Activated CD4-positive, alpha-beta T cell treated with anti-CD3 and anti-CD28 coated beads, Interleukin-2, amount 50 U/mL, for 48 hours (primary cell): ENCODE measurements at places on chromosomes 2 and 18.
A peak's percentile ranks its signal among the peaks of the same experiment; 100 is the strongest.

- DNase-seq: no peak
These were observed at the start of gene ASPRV1 for GRCh38 chr2:69961496-69961895. Gene ASPRV1, minus strand, starts transcription at chr2:69961631. Its CDS starts 195 bp downstream, at chr2:69961436.

DNA sequence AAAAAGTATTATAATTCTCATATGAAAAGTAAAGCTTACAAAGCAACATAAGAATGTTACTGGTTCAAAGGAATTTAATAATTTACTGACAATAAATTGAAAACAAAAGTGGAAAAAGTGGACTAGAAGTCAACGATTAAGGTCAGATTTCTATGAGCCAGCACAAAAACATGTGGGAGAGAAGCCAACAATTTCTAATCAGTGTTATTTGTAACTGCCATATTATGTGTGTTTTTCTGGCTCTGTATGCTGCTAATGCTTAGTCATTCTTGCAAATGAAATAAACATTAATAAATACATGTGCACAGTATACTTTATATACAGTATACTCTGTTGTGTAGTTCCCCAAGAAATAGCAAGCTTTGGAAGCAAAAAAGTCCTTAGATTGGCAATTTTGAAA is 301.3 kb upstream of the RGPD4 start:
- no peak for DNase-seq

DNA sequence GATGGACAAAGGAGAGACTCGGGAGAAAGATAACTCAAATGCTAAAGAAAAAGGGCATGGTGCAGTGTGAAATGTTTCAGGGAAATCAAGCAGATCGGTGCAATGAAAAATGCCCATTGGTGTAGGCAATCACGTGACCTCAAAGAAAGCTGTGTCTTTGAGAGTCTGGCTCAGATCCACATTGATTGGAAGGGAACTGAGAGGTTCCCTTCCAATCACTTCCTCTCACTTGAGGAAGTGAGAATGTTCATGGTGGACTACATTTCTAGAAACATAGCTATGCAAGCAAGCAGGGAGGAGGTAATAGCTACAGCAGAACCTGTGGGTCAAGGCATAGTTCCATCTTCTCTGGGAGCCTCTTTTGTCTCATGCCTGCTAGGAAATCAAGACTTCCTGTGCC is 187.4 kb downstream of the LPIN1 start:
- DNase-seq: no peak

DNA sequence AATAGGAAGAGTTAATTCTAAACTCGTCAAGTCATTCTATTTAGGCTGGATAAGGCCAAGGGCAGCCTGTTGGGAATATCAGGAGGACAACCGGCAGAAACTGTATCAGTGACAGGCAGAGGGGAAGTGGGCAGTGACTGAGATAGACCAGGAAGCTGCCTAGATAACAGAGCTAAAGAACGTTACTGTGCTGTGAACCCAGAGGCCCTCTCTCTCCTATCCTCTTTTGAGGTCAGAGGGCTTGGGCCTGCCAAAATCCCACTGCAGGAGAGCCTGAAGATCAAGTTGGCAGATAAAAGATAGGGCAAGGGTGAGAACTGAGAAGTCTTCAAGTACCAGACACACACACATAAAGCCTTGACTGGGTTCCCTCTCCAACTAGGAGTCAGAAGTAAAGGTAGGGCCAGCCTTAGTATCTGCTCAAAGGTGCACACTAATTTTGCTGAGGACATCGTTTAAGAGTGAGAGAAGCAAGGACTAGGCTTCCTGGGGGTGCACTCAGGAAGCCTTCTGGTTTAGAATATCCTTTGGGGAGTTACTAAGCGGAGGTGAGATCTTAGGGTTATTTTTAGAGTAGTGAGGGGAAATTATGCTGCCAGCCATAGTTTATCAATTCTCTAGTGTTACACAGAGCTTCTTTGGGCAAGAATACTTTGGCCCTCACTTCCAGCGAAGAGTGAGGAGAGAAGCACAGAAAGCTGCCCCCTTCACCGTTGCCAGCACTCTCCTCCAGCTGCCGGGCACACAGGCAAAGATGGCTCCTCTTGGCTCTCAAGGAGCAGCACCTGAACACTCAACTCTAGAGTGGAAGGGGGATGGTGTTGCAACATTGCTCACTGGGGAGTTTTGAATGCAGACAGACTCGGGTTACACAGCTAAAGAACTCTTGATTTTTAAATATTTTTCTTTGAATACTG is 9.8 kb downstream of the CAVIN2 start:
- DNase-seq: no peak

- DNase-seq: no peak
These were observed 42.9 kb upstream of the SPHKAP start for GRCh38 chr2:228224410-228224809.

GRCh38 chr18:47985866-47986265 is 55.4 kb upstream of the SMAD2 start:
- no peak for DNase-seq

- no peak for DNase-seq
These were observed 74.4 kb downstream of the MAP3K20 start for GRCh38 chr2:173150087-173150486.

- DNase-seq: no peak
These were observed 100.8 kb downstream of the SMC6 start for GRCh38 chr2:17652681-17653394.

- no peak for DNase-seq
These were observed 192.2 kb downstream of the ZFP36L2 start for GRCh38 chr2:43034242-43034619.

DNA sequence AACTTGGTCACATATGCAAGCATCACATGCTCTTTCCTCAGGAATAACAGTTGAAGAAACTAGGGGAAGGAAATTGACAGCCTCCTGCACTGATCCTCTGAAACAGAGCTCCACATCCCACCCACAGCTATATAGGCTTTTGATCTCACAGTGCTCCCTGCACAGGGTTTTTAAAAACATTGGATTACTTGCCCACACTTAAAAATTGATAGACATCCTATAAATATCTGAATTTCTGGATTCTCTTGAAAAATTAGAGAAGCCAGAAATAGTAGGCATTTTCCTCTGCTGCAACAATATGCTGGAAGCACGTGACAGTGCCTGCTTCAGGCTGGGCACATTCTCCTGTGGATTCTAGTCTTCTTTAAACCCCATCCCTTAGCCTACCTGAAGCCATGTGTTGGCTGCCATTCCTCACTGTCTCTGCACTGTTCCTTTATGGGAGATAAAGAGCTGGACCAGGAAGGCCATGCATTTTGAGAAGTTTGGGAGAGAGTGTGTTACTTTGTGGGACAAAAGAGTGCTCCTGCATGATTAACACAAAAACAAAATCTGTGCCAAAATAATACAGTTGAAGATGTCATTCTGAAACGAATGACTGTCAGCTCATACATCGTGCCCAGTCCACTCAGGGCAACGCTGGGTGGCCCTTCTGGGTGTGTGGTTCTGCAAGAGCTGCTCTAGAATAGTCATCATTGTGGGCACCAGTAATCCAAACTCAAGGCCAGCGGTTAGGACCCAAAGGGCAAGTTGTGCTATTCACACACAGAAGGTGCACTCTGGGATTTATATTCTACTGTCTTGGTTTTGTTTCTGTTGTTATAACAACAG is 59.8 kb downstream of the GYPC start:
- DNase-seq: no peak

- DNase-seq: no peak
These were observed 10.3 kb downstream of the ATP8B1 start for GRCh38 chr18:57792631-57793301.

DNA sequence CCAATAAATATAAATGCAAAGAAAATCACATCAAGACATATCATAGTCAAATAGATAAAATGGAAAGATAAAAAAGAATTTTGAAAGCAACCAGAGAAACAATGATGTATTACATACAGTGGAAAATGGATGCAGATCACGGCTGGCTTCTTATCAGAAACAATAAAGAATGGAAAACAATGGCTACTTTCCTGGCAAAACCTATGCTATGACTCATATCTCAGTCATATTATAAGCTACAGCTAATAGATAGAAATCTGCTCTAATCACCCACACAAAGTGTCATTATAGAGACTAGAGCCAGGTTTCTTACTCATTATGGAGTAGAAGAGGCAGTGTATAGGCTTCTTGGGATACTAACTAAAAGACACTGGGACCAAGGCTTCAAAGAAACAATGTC is 93.5 kb upstream of the TACR1 start:
- no peak for DNase-seq

GRCh38 chr18:22320771-22321170 is 96.9 kb downstream of the CTAGE1 start:
- DNase-seq: no peak

DNA sequence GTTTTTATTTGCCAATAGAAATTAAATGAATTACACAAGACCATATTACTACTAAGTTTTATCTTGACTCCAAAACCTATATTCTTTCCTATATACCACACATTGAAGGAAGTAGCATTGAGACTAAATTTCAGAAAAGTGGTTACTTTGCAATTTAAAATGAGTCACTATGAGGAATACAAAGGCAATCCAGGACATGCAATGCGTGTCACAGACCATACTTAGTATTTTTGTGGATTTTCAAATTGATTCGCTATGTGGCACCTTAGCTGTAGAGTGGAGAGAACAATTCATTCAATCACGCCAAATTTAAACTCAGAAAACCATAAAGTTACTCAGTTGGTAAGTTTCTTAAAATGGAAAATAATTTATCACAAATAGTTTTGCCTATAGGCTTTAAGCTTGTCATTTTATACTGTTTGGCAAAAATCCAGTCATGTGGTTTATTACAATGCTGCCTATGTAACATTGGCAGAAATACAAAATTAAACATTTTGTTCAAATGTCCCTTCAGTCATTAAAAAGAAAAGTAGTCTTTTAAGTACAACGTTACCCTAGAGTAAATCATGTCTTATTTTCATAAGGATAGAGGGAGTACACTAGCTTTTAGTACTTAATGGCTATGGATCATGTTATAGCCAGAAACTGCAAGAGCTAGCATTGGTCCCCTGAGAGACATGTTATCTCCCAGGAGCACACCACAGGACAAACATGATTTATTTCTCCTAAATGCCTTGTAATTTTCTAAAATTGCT is 222.8 kb upstream of the CDH7 start:
- DNase-seq: no peak

GRCh38 chr18:46051731-46052461 is 20.2 kb downstream of the PSTPIP2 start:
- no peak for DNase-seq

DNA sequence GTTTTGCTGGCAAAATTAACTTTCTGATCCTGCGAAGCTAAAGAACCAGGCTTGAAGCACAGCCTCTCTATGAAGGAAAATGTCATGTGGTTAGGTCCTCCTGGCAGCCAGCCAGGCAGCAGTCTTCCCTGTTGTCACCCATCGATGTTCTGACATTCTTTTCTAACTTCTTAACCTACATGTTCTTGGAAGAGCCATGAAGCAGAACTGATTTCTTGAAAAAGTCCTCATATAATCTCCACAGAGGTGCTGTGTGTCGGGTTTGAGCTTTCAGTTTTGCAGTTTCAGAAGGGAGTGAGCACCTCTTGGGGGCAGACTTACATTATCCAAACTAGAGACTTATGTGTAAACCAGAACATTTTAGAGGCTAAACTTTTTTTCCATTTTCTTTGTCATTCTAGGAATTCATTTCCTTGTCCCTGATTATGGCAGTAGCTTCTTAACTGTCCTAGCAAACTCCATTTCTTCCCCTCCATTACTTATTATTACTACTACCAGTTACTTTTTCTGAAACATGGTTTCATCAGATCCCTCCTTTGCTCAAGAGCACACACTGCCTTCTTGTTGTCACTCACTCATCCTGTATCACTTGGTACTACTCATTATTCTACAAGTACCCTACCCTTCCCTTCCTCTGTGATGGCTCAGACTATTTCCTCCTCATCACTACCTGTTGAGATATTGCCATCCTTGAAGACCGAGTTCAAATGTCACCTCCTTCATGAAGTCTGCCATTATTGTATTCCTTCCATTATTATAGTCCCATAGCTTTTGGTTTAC is 31.1 kb downstream of the DOK1 start:
- DNase-seq: peak; percentile 27

- no peak for DNase-seq
These were observed 81.2 kb downstream of the EIPR1 start for GRCh38 chr2:3296182-3296972.

DNA sequence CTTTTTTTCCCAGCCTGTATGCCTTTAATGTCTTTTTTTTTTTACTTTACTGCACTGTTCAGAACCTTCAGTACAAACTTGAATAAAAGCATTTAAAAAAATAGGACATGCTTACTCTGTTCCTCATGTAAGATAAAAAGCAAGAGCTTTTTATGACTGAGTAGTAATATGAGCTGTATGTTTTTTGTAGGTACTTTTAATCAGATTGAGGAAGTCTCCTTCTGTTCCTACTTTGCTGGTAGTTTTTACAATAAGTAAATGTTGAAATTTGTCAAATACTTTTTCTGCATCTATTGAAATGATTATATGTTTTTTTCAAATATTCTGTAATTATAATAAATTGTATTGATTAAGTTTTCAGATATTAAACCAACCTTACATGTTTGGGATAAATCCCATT is 189.8 kb downstream of the FAM210A start:
- DNase-seq: no peak

GRCh38 chr18:23746851-23747250 is 57.6 kb downstream of the LAMA3 start:
- DNase-seq: no peak

- no peak for DNase-seq
These were observed 59.6 kb downstream of the CHRNA1 start for GRCh38 chr2:174704642-174705041.

- no peak for DNase-seq
These were observed 129.4 kb downstream of the RAD51AP2 start for GRCh38 chr2:17388798-17389197.

- no peak for DNase-seq
These were observed 12.8 kb downstream of the TANK start for GRCh38 chr2:161172901-161173540.

GRCh38 chr2:51000849-51001617 is 30.9 kb downstream of the NRXN1 start:
- no peak for DNase-seq

- no peak for DNase-seq
These were observed 1387.7 kb downstream of the SUCLG1 start for GRCh38 chr2:83071352-83071751.

DNA sequence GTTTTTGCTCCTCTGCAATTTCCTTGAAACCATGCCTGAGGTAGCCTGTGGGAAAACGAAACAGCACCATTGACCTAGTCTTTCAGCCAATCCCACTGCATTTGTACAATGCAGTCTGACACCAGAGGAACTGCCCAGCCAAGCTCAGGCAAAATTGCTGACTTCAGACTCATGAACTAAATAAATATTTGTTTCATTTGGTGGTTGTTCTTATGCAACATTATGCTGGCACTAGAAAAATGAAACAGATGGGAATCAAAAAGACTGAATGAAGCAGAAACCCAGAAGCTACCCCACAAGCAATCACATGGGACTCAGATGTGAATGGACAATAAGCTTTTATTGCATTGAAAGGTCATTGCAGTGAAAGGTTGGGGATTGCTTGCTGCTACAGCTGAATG is 1.7 kb downstream of the NAT8 start:
- no peak for DNase-seq

GRCh38 chr18:6745504-6746031 is 16.1 kb downstream of the ARHGAP28 start:
- DNase-seq: no peak

- DNase-seq: no peak
These were observed 356.2 kb downstream of the KCNJ3 start for GRCh38 chr2:155054712-155055111.

GRCh38 chr2:157751462-157752058 is 122.9 kb upstream of the ACVR1C start:
- DNase-seq: peak; percentile 43

- no peak for DNase-seq
These were observed 1074.9 kb downstream of the TDRD15 start for GRCh38 chr2:22198381-22199283.

GRCh38 chr2:96205888-96206287 is 2.7 kb downstream of the STARD7 start:
- DNase-seq: no peak

- DNase-seq: no peak
These were observed 66.9 kb downstream of the ACVR1 start for GRCh38 chr2:157809212-157809611.
